ENCODE measurements at places on chromosomes 3 and 15.

- no peak for DNase-seq
Measured at GRCh38 chr3:6351752-6352151, 509.2 kb upstream of the GRM7 start.

- no peak for DNase-seq
Measured at GRCh38 chr3:187120326-187120725, 19.0 kb downstream of the RPL39L start.

DNA sequence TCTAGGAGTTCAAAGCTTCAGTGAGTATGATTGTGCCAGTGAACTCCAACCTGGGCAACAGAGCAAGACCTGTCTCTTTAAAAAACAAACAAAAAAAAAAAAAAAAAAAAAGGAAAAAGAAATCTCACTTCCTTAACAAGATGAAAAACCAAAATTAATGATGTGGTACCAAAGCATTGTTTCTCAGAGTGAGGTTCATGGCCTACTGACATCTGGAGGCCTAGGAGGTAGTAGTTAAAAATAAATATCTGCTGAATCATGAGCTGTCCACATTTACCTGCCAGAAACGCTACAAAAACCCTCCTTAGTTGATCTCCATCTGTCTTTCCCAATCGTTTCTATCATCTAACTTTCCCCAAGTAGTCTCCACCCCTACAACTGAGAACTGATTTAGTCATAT is 51.2 kb downstream of the EPHA6 start:
- no peak for DNase-seq

GRCh38 chr15:75727851-75728715 is 15.4 kb upstream of the CSPG4 start:
- DNase-seq: peak; percentile 68

DNA sequence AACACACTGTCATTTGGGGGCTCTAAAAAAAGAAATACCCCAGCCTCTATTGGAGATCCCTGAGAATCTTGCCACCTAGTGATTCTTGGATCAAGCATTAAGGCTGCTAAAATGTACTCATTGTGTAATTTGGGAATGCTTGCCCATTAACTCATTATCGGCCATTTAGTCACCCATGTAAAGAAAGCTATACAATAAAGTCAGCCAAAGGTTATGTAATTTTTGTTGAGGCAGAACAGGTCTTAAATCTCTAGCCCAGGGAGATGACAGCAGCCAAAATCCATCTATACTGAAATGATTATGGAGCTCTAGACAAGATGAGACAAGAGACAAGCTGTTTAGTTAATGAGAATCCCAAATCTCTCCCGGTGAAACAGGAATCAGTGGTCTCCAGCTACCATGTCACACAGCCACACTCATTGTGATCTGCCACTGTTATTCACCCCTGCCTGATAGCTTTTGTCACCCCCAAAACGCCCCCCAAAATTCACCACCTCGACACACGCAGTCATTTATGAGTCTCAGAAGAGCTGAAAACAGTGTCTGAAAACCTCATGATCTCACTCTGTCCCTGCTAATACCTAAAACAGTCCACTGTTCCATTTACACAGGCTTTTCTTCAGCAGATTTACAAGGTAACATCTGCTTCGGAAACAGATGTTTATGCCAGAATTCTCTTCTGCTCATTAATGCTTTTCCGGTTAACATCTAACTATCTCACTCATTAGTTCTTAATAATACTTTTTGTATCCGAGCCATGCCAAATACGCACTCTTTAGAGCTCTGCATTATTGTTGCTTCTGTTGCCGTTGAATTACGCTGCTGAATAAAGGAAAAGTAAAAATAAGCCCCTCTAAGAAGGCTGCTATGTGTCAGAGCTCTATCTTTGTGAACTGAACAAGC is 138.5 kb downstream of the RORA start:
- no peak for DNase-seq

GRCh38 chr3:14534516-14535191 is 5.5 kb downstream of the GRIP2 start:
- DNase-seq: no peak

DNA sequence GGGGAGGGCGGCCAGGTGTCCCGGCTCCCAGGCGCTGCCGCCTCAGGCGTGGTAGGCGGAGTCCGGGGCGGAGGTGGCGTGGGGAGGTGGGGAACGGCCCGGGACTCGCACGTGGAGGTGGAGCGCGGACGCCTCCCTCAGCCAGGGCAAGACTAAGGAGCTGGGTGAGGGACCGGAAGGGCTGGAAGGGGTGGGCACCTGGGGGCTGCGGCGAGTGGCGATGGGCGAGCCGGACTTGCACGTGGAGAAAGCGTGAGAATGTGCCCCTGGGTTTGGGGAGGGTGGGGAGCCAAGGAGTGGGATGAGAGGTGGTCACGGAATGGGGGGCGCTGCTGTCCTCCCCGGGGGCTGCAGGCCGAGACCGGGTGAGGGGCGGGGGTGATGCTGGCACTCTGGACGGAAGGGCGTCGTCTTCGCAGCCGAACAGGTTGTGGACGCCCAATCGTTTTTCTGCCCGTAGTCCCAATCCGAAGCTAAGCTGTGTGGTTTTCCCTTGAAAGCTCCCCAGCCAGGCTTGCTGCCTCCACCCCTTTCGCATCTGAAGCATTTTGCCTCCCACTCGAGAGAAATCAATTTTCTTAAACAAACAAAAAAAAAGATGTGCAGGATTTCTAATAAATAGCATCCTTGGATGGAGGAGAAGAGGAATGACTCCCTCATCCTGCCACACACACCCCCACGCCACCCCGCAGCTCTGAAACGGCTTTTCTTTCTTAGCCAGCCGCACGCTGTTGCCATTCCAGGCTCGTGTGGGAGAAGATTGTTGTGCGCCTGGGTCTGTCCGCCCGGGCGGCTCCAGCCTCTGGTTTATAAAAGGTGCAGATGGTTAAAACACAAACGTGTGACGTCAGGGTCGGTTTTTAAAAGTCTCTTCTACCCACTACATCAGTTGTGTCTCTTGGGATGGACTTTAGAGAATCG is 62.5 kb upstream of the ANKRD28 start:
- DNase-seq: peak; percentile 51

GRCh38 chr3:32922078-32922477 is 29.4 kb upstream of the CCR4 start:
- DNase-seq: no peak

DNA sequence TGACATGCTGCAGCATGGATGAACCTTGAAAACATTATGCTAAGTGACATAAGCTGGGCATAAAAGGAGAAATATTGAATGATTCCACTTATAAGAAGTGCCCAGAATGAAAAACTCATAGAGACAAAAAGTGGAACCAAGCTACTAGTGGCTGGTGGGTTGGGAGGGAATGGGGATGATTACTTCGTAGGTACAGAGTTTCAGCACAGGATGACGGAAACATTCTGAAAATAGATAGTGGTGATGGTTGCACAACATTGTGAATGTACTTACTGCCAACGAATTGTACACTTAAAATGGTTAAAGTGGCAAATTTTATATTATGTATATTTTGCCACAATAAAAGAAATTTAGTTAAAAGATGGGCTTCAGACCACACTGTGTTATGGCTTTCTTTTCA is 93.6 kb downstream of the RPLP1 start:
- no peak for DNase-seq

DNA sequence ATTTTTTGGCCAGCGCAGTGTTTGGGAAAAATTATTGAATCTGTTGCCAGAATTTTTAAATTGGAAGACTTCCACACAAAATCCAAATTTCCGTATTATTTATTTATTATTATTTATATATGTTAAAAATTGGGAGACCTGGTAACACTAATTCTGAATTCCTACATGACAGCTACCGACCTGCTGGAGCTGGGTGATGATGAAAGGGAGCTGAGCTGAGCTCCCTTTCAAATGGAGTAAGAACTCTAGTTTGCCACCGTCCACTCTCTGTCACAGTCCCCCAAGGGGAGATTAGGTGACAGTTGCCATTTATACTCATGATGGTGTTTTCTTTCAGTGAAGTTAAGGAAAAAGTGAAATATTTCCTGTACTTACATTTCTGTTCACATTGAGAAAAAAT is 1.4 kb downstream of the CRTC3 start:
- DNase-seq: no peak

DNA sequence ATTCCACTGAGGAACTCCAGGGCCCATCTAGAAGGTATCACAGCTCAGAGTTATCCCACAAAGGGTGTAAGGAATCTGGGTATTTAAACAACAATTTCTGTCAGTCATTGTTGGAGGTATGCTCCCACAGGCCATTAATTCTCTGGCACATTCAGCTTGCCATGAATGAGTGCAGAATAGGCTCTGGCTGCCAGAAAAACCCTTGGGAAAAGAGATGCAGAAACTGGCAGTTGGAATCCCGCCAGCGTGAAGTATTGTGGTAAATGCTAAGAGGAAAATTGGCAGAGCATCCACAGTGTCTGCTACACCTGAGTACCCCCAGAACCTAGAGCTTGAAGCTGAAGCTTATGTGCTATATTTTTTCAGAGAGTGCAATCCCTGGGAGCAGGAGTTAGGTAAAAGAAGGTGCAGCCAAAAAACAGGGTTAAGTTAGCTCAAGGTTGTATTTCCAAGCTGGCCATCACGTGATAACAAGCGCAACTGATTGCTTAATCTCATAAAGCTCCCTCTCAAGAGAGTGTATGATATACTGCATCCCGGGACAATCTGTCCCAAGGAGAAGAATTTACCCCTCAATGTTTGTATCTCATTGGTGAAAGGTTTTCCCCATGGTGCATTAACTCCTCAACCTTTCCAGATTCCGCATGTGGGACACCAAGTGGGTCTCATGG is 94.2 kb upstream of the ACP3 start:
- DNase-seq: no peak

- no peak for DNase-seq
Measured at GRCh38 chr3:11810276-11810675, 36.4 kb downstream of the TAMM41 start.

- DNase-seq: no peak
Measured at GRCh38 chr3:23263796-23264195, 60.7 kb downstream of the UBE2E2 start.

- DNase-seq: no peak
Measured at GRCh38 chr3:131151-131888, 65.2 kb upstream of the CHL1 start.

DNA sequence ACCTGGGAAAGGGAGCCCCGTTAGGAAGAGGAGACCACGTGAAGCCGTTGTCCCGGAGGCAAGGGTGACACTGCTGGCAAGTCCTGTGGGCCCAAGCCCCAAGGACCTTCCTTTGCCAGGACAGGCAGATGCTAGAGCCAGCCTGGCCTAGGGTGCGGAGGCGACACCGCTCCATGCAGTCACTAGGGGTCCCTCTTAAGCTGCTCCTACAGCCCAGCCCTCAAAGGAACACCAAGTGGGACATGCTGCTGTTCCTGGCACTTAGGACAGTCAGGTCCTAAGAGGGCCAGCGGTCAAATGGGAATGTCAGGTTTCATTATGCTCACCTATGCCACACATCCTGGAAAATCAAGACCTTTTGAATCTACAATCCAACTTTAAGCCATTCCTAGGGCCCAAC is 59.7 kb downstream of the RPN1 start:
- no peak for DNase-seq

DNA sequence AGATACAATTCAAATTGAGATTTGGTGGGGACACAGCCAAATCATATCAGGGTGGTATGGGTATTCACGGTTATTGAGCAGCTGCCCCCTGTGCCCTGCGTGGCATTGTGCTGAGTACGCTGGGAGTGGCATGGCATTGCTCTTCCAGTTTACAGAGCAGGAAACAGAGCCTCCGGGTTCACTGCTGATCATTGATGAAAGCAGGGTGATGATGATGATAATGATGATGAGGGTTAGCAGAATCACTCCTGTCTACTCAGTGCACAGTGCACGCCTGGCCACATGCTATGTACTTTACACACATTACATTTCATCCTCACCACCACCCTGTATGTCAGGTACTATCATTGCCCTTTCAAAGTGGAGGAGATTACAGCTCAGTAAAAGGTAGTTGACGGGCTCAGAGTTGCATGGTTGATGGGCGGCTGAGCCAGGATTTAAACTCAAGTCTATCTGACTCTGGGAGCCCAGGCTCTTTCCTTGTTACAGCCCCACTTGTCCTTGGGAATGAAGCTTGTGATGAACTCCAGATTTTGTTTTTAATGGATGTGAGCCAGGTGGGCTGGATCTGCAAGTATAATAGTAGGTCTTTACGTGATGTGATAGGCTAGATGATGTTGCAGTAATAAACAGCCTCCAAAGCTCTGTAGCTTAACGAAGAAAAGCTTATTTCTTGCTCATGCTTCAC is 87.6 kb upstream of the MYZAP start:
- DNase-seq: no peak

- DNase-seq: no peak
Measured at GRCh38 chr3:157865352-157866000, 240.7 kb downstream of the SHOX2 start.

DNA sequence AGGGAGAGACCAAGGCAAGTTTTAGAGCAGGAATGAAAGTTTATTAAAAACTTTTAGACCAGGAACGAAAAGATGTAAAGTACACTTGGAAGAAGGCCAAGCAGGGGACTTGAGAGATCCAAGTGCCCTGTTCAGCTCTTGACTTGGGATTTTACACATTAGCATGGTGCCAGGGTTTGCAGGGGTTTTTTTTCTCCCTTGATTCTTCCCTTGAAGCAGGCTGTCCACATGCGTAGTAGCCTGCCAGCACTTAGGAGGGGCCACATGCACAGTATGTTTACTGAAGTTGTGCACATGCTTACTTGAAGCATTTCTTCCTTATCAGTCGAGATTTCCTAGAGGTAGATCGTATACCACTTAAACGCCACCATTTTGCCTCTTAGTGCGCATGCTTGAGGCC is 277.5 kb upstream of the AGTR1 start:
- no peak for DNase-seq

DNA sequence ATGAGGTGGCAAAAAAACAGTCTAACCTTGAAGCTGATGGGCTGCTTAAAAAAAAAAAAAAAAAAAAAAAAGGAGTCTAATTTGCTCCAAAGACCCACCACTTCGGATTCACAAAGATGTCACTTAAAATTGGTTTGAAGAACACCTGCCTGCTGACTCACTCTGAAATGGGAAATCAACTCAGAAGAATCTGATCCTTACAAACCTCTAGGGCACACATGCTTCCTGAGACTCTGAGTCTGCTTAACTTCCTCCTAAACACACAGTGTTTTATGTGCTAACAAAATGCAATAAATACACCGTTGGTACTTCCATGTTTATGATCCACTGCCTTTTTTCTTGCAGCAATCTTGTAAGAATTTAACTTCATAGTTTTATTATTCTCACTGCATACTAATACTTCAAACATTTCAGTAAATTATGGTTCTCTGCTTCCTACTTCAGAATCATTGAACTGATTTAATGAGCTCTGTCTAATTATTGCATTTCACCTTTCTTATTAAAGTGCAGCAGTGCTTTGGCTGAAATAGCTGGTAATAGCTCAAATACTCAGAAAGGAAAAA is 73.0 kb upstream of the FRMD4B start:
- no peak for DNase-seq

All from dorsolateral prefrontal cortex (tissue), 122 donors.